Left ventricle myocardium inferior (tissue), 1 donor: ENCODE measurements at places on chromosomes 7 and 10. TPM values are rescaled to one million over a fixed set of nuclear protein-coding genes. Genes with fewer than 3 reads are reported as not detected.

DNA sequence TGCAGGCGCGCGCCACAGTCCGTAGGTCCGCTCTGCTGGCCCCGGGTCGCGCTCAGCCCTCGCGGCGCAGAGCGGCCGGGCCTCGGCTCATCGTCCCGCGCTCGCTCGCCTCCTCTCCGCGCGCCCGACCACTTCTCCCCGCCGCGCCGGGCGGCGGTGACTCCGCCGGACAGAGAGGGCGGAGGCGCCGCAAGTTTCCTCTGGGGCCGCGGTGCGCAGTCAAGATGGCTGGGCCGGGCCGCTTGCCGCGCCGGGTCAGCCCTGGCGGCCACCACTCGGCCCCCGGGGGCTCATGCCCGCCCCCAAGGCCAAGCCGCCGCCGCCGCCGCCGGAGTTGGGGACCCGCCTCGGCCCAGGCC, 441 bp downstream of the FZD8 start:
- DNase-seq, result no peak

DNA sequence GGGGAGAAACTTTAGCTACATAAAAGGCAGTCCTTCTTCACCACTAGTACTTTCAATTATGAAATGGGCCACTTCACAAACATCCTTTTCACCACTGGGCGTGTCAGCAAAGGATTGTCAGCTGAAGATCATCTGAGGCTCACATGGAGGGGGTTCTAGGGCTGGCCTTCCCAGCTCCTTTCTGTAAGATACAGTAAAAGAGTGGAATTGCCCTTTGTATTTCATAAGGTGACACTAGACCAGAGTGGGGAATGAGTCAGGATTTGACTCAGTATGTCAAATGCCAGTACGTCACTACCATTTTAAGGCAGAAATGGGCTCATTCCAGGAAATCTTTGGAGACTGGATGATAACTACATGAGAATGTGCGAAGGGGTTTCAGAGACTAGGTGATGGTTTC, 21.2 kb upstream of the BLOC1S2 start:
- DNase-seq, result no peak

GRCh38 chr10:128738386-128738915, 612.2 kb upstream of the MKI67 start:
- no peak for DNase-seq

DNA sequence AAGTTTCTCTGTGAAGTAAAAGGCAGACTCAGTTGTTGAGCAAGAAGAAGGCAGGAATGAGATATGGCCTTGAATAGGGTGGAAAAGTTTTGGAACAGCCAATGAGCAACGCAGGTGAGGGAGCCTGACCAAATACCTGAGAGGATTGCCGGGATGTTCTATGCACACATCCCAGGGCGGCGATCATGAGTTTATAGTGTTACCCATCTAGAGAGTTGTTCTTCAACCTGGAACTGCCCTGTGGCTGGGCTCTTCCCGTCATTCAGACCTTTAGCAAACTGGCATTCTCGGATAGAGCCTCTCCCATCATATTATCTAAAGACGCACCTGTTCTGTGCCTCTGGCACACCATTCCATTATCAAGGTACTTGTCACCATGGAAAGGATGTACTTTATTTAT, 103.0 kb upstream of the KIF5B start:
- no peak for DNase-seq

GRCh38 chr10:15043674-15044073, at the start of gene OLAH:
TSS of gene OLAH (plus strand) at chr10:15043943. CDS start at chr10:15047289, 3,346 bp downstream.
- no peak for DNase-seq

DNA sequence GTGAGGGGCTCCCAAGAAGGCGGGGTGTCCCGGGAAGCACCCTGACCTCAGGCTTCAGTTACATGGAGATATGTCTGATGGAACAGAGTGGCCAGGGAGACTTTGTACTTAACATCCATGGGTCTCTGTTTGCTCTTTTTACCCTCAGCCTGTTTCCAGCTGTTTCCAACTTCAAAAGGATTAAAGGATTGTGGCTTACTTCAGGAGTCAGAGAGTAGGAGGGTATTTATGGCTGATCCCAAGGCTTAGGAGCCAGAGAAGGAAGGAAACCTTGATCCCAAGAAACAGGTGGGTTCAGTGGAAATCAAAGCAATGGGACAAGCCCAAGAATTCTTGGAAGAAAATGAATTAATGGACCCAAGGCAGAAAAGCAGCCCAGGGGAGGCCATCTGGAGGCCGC, 37.7 kb upstream of the ZNF438 start:
- no peak for DNase-seq

DNA sequence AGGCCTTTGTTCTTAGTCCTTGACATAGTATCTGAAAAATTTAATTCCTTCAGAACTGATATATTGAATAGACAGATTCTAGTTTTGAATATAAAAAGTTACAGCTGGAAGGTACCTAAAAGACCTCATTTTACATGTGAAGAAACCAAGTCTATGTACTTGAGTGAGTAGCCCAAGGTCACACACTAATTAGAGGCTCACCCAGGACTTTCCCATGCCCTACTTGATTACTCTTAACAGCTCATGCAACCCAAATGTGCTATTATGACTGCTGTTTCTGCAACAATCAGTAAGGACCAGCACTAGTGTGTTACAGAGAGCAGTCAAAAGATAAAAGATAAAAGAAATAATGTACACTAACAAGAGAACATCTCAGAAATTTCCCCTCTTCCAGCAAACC, 40.7 kb upstream of the BET1 start:
- DNase-seq, result no peak

DNA sequence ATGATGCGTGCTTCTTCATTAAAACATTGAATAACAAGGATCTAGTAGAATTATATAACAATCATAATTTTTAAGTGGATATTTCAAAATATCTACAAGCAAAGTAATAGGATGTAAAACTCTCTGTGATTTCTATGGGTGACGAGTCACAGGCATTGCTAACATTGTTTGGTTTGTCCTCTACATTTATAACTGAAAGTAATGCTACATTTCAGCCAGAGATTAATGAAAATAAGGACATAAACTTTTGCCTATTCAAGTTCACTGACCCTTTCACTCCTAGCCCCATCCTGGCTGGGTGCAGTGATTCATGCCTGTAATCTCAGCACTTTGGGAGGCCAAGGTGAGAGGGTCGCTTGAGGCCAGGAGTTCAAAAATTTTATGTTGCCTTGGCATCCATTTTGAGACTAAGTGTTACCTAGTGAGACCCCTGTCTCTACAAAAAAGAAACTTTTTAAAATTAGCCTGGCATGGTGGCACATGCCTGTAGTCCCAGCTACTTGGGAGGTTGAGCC, 38.4 kb upstream of the HSPA12A start:
- DNase-seq, result no peak

CPA4 gene
- not detected for total RNA-seq

PDZD7 gene
- total RNA-seq, result 0.27 TPM

TMEM229A gene
- not detected for total RNA-seq
